ENCODE measurements at places on chromosomes 3 and 15.

GRCh38 chr3:157064402-157064801, 95.5 kb downstream of the CCNL1 start:
- DNase-seq: no peak

DNA sequence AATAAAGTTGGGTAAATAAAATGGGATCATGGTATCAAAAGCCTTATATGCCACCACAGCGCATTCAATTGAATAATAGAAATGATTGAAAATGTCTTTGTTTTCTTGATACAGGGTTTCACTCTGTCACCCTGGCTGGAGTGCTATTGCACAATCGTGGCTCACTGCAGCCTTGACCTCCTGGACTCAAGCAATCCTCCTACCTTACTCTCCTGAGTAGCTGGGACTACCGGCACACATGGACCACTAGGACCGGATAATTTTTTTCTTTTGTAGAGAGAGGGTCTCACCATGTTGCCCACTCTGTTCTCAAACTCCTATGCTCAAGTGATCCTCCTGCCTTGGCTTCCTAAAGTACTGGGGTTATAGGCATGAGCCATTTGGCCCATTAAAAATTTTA, 33.8 kb upstream of the BBX start:
- no peak for DNase-seq

GRCh38 chr3:16797831-16798230, 86.9 kb upstream of the PLCL2 start:
- no peak for DNase-seq

GRCh38 chr3:55061720-55062034, 133.8 kb upstream of the LRTM1 start:
- DNase-seq: no peak

GRCh38 chr3:16507578-16508242, 5.8 kb downstream of the RFTN1 start:
- no peak for DNase-seq

GRCh38 chr3:126936853-126937425, 46.0 kb upstream of the PLXNA1 start:
- no peak for DNase-seq

- DNase-seq: no peak
Observed at GRCh38 chr3:171186383-171186782, 159.9 kb upstream of the SLC2A2 start.

DNA sequence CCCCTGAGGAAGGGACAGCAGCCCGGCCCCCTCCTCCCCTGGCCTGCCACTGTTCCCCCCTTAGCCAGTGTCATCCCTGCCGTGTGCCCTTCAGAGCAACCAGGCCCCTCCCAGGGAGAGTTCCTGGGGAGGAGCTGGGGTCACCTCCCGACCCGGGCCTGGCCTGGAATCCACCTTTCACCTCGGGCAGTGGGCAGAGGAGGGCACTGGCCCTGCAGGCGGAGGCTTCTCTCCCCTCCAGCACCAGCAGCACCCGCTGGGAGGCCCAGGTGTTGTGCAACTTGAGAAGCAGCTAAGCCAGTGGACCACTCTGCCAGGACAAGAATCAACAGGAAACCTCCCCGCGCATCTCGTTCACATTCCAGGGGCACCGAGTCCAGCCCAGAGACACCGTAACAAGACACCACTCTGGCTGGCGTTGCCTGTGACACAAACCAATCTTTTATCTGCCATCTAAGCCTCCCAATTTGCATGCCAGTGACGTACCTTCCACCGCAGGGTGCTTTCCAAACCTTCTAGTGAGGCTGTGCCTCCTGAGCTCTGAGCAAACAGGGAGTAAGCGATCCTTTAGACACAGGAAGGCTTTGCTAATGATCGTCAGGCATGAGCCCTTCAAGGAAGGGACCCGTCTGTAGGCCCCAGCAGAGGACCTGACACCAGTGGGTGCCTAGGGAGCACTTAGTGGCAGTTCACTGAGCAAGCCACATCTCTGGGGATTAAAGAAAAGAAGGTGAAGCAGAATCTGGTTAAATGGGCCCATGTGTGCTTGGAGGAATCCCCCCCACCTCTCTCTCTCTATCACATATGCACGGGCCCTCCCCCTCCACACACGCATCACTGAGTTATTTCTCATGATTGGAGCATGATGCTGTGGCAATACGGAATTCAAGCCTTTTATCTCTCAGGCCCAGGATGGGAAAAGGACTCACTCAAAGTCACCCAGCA, 98.9 kb upstream of the TLE3 start:
- DNase-seq: peak; percentile 85

GRCh38 chr15:70140543-70141375, 43.0 kb upstream of the TLE3 start:
- DNase-seq: no peak

DNA sequence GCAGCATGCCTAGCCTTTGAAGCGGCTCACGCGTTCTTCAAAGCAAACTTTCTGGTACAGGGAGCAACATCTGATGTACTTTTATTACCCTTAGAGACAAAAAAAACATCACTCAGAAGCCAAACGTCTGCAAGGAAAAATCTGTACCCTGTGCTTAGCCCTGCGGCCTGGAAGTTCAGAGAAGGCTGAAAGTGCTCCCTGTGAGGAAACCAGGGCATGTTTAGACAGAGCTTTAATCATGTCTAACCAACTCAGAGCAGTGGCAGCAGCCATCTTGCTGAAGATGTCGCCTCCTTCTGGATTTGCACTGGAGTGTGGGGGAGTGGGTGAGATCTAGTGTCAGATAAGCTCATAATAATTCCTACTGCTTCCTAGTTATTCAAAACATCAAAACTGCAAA, 170.4 kb downstream of the P3H2 start:
- DNase-seq: no peak

- peak; percentile 57 for DNase-seq
Observed at GRCh38 chr15:27201425-27201824, 230.4 kb downstream of the GABRG3 start.

DNA sequence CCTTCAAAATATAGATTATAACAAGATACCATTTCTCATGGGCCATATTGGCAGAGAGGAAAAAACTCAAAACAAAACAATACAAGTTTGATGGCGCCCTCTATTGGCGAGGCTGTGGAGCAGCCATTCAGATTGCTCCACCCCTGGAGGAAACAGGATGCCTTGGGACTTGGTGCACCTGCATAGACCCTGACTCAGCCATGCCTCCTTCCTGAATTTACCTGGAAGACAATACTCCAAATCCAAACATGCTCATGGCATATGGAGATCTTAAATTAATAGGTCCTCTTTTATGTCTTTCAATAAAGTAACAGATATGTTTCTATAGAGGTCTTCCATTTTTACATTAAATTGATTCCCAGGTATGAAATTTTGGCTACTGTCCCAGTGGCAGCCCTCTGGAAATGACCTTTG, 90.0 kb downstream of the APBA2 start:
- DNase-seq: peak; percentile 6

DNA sequence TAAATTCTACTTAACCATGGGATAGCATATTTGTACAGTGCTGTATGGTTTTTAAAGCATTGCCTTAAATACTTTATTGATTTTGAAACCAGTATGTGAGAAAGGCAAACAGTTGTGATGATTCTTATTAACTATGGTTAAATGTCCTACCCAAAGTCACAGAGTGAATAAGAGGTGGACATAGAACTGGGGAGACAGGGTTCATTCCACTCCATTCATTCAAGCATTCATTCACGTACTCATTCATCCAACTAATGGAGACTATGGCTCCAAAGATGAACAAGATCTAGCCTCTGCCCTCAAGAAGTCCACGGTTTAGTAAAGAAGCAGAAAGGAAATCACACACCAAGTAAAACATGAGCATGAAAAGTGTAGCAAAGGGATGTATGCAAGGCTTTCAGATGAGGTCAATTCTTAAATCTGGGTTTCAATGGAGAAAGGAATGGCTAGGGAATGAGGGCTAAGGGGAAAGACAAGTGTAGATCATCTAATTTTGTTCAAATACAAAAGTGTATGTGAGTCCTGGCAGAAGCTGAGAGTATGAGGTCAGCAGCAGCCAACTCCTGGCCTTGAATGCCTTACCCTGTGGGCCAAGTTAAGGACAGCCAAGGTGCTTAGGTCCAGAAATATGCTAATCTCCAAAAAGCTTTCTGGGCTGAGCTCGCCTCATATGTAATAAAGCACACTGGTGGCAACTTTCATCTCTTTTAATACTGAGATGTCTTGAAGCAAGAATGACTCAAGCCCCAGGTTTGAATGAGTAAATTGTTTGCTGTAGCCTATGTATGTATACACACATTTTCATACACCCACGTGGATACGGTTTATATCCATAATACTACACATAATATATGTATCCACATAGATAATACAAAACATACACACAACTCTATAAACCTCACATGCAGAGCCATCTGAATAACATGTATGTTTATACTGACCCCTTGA, 4.3 kb downstream of the TNIK start:
- no peak for DNase-seq

DNA sequence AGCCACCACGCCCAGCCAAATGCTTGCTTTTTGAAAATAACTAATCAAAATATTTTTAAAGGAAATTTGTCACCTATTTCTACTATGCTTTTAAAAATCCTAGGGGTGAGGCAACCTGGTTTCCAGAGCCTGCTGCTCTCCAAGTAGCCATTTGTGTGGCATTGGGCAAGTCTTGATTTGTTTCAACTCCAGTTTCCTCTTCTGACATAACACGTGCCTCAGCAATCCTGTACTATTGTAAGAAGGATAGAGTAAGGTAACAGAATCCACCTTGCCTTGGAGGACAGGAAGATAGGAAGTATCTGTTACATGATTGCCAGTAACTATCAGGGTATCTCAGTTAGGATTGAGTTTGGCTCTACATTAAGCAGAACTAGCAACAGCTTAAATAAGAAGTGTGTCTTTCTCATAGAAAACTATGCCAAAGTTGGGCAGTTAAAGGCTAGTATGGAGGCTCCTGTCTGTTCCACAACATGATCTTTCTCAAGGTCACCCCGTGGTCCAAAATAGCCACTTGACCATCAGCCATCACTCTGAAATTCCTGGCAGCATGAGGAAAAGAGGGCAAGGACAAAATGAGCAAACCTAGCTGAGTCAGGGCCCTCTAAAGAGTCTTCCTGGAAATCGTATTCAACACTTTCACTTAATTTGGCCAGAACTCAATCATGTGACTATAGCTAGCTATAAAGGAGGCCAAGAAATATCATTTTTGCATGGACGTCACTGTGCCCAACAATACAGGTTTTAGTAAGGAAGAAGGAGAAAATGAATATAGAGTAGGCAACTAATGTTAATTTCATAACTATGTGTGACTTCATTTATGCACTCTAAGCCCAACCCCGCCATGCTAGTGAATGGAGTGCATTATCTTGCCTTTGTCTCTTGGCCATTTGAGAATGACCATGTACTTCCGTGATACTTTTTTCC, 66.1 kb downstream of the HMG20A start:
- no peak for DNase-seq

DNA sequence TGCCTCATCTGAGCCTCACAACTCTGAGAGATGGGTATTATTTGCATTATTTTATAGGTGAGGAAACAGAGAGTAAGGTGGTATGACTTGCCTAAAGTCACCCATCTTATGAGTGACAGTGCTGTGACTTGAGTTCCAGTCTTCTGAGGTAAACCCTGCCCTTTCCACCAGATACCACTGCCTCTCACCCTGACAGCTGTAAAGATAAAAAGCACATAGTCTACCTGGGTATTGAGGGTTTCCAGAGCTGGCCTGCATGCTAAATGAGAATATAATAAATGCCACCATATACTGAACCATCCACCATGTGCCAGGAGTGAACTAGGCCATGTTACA, 25.6 kb downstream of the RASGRP1 start:
- no peak for DNase-seq

GRCh38 chr3:65142456-65142855, 454.7 kb upstream of the ADAMTS9 start:
- DNase-seq: no peak

DNA sequence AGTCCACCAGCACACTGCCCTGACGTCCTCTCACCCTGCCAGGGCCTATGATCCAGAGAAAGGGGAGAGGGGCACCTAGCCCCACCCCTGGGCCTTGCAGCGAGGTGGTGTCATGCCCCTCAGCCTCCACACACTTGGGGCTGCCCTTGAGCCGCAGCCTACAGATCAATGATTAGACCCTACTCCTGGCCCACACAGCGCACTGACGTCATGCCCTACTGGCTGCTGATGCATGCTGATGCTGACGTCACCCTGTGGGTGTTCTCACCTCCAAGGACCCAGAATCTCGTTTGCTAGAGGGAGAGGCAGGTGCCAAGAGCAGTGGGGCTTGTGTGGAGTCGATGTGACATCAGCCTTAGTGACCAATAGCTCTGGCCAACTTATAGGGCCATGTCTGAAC, 18.0 kb downstream of the ARL14 start:
- no peak for DNase-seq

DNA sequence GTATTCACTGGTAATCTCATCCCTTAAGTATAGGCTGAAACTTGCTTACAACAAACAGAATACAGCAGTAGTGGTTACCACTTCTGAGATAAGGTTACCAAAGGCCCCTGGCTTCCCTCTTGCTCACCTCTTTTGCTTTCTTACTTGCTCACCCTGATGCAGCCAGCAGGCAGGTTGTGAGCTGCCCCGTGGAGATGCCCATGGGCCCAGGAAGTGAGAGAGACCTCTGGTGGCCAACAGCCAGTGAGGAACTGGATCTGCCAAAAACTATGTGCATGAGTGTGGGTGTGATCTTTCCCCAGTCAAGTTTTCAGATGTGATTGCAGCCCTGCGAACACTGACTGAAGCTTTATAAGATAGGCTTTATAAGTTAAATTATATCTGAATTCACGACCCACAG, 48.7 kb downstream of the NMNAT3 start:
- no peak for DNase-seq
